ENCODE measurements at places on chromosomes 12 and 14.

DNA sequence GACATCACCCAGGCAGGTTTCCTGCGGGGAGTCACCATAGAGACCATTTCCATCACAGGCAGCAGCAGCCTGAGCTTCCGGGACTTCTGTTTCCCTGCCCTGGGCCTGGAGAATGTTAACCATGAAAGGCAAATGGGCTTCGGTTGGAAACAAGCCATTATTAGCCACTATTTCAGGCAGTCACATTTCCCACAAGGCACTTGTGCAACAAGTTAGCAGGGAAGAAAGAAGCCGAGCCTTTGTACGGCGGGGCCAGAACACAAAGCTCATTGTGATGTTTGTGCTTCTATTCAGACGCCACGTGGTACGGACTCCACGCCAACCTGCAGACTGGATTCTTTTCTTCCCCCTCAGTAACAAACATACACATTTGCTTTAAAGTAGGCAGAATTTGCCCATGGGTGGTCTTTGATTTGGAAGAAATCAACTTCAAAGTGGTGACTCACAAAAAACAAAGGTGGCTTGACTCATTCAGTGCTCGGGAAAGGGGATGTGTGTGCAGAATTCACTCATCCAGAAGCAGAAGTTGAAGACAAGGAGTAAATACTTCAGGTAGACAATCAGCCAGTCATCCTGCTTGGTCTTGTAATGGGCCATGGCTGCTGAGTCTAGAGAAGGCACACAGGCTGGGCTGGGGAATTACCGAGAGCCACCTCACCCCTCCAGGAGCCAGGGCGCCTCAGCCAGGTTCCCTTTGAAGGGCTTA, 154.2 kb upstream of the PRMT8 start:
- no peak for DNase-seq

GRCh38 chr14:31388687-31389413, 31.5 kb downstream of the HEATR5A start:
- DNase-seq, result no peak

GRCh38 chr12:117441751-117442150, 80.3 kb upstream of the NOS1 start:
- DNase-seq, result no peak

- DNase-seq, result no peak
These were observed 36.4 kb upstream of the HNF1A start for GRCh38 chr12:120941846-120942405.

DNA sequence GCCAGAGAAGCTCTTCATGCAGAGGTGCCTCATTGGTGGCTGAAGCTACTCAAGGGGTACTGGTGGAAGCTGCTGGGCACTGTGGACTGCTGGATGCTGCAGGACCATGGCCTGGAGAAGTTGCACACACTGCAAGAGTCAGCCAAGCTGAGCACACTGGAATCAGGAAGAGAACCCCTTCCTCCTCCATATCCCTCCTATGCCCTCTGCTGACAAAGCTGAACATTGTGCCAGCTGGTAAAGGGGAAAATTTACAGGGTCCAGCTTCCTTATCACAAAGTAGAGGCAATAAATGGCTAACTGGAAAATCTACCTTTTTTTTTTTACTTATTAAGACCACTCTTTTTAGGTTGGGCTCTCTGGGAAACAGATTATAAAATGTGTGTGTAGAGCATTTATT, 6.5 kb downstream of the CCDC175 start:
- DNase-seq, result no peak

- DNase-seq, result no peak
These were observed 30.2 kb downstream of the LEMD3 start for GRCh38 chr12:65199604-65200003.

DNA sequence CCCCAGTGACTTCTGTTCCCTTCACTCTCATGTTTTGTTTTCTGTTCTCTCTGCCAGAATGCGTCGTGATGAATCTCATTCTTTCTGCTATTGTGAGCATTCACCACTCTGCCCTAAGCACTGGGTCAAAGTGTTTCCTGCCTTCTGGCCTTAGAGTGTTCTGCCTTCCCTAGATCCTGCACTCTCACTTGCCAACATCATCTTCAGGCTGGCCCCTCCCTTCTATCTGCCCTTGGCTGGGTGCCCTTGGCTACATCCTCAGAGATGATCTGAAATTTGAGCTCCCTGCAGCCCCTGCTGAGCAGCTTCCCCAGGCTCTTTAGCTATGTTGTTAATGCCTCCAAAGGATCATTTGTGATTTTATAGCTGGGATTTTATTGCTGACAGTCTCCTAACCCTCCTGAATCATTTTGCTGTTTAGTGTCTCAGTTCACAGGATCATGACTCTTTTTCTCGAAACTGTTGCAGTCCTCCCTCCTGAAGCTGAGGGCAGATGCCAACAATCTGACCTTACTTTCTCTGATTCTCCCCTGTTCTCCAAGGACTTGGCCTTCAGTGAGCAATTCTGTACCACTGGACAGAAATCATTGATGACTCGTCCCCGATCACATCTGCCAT, 4.5 kb downstream of the DHRS2 start:
- DNase-seq, result no peak

- no peak for DNase-seq
These were observed 6.8 kb upstream of the AEBP2 start for GRCh38 chr12:19432309-19433170.

- DNase-seq, result no peak
These were observed 1238.5 kb downstream of the SLC16A7 start for GRCh38 chr12:60834372-60834771.

GRCh38 chr14:74846968-74847665, 28.8 kb downstream of the PROX2 start:
- DNase-seq, result no peak

- DNase-seq, result no peak
These were observed 62.8 kb downstream of the ANO4 start for GRCh38 chr12:100857418-100857817.

DNA sequence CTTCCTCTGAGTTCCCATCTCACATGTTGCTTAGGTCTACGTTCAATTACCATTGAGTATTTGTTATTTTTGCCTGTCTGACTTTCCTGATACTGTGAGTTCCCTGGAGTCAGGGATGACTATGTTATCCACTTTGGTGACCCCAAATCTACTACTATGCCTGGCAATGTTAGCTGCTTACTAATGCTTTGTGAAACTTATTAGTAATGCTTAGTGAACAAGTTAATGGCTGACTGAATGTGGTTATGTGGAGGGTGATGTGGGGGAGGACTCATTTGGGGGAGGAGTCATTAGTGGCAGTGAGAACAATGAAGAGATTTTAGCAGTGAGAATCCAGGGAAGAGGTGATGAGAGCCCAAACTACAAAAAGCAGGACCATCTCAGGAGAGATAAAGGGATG, 121.6 kb downstream of the KTN1 start:
- no peak for DNase-seq

DNA sequence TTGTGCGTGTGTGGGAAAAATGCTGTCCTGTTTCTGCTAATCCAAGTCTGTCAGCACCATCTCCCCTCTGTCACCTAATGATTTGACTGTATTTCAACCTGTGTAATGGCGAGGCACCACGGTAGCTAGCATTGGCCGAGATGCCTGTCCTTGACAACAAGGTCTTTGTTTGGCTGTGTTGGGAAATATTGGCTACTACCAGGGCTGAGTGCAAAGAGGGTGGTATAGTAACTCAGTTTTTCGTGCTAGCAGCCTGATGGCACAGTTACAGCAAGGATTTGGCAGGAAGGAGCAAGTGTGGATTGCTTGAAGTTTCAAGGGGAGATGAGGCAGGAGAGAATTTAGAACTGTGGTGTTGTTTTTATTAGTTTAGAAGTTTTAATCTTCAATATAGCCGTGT, 440.3 kb upstream of the RGS6 start:
- DNase-seq, result no peak

DNA sequence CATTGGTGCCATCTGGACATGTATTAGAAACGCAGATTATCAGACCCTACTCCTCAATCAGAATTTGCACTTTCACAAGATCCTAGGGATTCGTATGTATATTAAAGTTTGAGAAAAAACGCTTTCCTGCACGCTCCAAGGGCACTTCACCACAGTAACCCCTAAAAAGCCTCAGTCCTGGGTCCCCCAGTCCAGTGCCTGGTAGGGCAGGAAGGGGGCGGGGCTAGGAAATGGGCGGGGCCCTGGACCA, 369 bp downstream of the DEPDC4 start:
- DNase-seq, result peak; percentile 90

- no peak for DNase-seq
These were observed 19.5 kb upstream of the MEG3 start for GRCh38 chr14:100806386-100806785.

- no peak for DNase-seq
These were observed 176.3 kb downstream of the ESR2 start for GRCh38 chr14:64117671-64118402.

GRCh38 chr12:31751085-31751484, 22.3 kb upstream of the AMN1 start:
- DNase-seq, result no peak

- peak; percentile 31 for DNase-seq
These were observed 962 bp downstream of the LEMD3 start for GRCh38 chr12:65170209-65170881.

GRCh38 chr12:19457561-19457960, 18.3 kb downstream of the AEBP2 start:
- DNase-seq, result no peak

- no peak for DNase-seq
These were observed 2.9 kb downstream of the NOVA1 start for GRCh38 chr14:26594756-26595545.

DNA sequence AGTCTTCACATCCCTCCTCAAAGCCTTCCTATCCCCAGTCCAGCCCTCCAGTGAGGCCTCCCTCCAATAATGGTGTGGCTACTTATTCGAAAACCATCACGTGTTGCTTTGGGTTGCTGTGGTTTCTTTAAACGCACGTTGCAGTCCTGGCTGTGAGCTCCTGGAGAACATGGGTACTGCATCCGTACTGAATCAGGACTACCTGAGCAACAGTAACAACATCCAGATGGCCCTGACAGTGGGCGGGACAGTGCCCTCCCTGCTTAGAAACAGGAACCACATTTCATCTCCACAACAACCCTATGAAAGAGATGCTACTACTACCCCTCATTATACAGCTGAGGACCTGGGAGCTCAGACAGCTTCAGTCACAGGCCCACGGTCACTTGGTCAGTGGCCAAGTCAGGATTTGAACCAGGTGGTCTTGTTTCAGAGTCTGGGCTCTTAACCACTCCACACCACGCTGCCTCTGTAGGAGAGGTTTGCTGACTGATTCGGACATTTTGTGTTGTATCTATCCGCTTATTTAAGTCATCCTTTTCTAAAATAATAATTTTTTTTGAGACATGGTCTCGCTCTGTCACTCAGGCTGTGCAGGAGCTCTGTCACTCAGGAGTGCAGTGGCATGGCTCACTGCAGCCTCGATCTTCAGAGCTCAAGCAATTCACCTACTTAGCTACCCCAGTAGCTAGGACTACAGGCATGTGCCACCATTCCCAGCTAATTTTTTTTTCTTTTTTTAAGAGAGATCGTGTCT, 104.8 kb downstream of the DPF3 start:
- DNase-seq, result no peak
